ENCODE measurements at places on chromosomes 3 and 15.

DNA sequence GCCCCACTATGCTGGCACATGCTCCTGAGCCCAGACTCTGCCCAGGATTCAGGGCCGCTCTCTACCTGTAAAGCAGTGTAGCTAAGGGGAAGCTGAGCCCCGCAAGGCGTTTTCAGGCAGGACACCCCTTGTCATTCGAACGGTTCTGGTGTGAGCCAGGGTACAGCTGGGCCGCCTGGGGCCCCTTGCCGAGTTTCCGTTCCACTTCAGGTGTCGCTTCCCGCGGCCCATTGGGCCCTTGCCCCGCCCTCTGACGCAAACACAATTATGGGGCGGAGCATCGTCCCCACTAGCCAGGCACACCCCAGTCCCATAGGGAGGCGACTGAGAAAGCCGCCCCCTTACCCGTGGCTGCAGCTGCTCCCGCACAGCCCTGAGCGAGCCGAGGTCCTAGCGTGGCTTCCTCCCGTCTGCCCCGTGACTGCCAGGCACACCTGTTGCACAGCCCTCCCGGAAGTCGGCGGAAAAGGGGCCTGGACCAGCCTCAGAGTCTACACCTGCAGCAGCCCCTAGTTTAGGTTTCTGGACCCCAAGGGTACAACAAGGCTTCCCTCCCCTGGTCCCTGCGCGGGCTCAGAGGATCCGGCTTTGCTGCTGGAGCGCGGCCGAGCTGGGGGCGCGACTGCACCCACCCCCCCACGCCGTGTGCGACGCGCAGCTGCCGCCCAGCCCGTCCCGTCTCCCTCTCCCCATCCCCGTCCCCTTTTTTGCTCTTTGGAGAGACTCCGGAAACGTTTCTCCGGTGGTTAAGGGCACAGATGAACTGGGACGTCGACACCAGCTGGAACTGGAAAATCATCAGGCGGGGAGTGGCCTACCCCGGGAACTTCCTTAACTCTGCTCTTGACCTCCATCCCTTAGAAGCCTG lies at the start of gene PLSCR2:
Gene PLSCR2 (minus strand): TSS at position 412 of the 868 bp plus-strand sequence. CDS start 9,657 bp downstream, outside the sequence.
- DNase-seq = no peak

DNA sequence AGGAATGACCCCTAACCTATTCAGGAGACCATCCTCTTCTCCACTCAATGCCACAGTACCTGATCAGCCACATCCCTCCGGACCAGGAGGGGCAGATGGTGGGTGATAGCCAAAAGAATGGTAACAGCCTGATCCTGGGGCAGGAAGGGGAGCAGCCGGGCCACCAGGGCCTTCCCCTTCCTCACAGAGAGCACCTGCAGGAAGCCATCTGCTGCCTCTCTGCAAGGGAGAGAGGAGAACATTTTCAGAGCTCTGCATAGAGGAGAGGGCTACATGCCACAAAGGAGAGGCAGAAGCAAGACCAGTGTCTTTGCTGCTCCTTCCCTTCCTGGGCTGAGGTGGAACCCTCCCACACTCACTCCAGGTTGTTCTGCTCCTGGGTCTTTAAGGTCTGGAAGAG lies 5.5 kb upstream of the SPG11 start:
- no peak for DNase-seq

- DNase-seq = no peak
These were observed 5.8 kb upstream of the PSTPIP1 start for GRCh38 chr15:76988867-76989780.

DNA sequence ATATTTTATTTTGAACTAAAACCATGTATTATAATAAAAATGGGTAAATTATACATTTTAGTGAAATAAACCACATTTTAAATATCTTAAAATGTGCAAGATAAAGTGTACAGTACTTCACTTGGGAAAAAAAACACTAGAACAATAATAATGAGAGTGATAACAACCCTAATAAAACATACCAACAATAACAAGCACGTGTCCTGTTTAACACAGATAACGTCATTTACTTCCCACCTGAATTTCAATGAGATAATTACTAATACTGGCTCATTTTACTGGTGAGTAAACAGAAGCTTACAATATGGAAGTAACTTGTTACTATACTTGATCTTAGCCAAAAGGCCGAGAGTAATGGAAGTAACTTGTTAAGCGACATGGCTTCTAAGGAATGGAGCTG lies 110.2 kb upstream of the PRTG start:
- no peak for DNase-seq

DNA sequence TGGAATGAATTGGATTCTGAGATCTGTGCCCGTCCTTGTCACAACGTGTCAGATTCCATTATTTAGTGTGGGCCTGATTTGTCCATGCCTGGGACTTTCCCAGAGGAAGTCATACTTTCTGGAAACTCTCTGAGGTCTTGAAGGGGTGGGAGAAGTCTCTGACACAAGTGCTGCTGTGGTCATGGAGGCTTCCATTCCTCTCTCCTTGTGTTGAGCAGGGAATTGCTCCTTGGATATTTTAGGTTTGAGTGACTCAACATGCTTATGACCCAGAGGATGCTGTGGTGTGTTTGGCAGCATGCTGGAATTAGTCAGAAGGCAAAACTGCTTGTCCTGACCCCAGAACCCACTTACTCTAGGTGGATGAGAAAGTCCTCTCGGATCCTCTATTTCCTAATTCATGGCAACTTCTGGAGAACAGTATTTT lies 132.1 kb downstream of the LPP start:
- DNase-seq = no peak

- DNase-seq = no peak
These were observed 594 bp downstream of the CRELD1 start for GRCh38 chr3:9934235-9934621.

All from urinary bladder (tissue), 4 donors.